ENCODE measurements at places on chromosomes 12 and 14. TPM values are rescaled to one million over a fixed set of nuclear protein-coding genes. Genes with fewer than 3 reads are reported as not detected.

Gene EGLN3
- 2.9 TPM for total RNA-seq

Gene KRT79
- total RNA-seq: not detected

Gene RAB15
- total RNA-seq: 2.1 TPM

Gene C12orf50
- not detected for total RNA-seq

Gene INHBC
- total RNA-seq: not detected

Gene ARID2
- total RNA-seq: 11.4 TPM

Gene ORAI1
- 4.1 TPM for total RNA-seq

Gene LIN7A
- 12.7 TPM for total RNA-seq

Gene ITGA7
- total RNA-seq: 1.8 TPM

Gene LTA4H
- total RNA-seq: 79.5 TPM

Gene C12orf54
- not detected for total RNA-seq

Gene CELA1
- total RNA-seq: not detected

Gene SLC7A7
- 4.1 TPM for total RNA-seq

Gene NOC4L
- total RNA-seq: 8.3 TPM

Measured in smooth muscle cell of bladder (primary cell).